ENCODE measurements at places on chromosomes 13 and 19.

GRCh38 chr13:33015791-33016323 lies 366 bp upstream of the KL start:
- no peak for DNase-seq

GRCh38 chr19:35087393-35087792 lies 28.2 kb upstream of the FXYD3 start:
- no peak for DNase-seq

DNA sequence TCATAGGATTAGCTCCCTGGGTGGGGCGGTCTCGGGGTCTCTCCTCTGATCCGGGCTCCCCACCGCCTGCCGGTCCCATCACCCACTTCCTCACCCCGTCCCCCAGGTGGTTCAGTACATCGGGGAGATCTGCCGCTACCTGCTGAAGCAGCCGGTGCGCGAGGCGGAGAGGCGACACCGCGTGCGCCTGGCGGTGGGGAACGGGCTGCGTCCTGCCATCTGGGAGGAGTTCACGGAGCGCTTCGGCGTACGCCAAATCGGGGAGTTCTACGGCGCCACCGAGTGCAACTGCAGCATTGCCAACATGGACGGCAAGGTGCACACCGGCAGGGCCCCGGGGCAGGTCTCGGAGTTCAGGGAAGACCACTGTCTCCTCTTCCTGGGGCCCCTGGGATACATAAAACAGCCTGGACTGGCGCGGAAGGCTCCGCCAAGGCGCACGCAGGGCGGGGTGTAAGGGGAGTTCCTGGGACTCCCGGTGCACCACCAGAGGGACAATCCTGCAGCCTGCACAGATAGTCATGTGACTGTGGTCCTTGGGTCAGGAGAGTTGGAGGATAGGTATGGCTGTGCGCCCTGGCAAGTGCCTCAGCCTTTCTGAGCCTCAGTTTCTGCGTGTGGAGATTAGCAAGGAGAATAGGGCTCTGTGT lies 14.2 kb upstream of the PGLS start:
- no peak for DNase-seq

- no peak for DNase-seq
Measured at GRCh38 chr19:54430306-54431254, 15.3 kb downstream of the TTYH1 start.

GRCh38 chr13:84702174-84702573 lies 819.9 kb upstream of the SLITRK1 start:
- DNase-seq = no peak

GRCh38 chr13:39767791-39768517 lies 112.5 kb downstream of the COG6 start:
- DNase-seq = no peak

DNA sequence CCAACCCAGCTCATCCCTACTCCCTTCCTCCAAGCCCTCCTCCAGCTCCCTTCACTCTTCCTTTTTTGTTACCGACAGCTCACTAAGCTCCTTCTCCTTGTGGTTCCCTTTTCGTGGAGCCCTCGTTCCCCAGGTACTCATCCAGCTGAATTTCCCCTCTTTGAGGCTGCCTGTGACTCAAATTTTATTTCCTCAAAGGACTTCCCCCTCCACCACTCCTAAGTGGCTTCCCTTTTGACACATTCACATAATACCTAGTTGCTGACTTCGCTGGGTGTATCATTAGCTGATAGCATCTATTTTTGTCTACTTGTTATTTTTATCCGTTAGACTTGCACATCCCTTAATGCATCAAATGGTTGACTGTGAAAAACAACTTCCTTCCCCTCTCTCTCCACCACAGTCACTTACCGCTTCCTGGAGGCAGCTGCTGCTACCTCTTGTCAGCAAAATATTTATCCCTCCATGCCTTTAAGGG lies 14.5 kb downstream of the FFAR2 start:
- no peak for DNase-seq

DNA sequence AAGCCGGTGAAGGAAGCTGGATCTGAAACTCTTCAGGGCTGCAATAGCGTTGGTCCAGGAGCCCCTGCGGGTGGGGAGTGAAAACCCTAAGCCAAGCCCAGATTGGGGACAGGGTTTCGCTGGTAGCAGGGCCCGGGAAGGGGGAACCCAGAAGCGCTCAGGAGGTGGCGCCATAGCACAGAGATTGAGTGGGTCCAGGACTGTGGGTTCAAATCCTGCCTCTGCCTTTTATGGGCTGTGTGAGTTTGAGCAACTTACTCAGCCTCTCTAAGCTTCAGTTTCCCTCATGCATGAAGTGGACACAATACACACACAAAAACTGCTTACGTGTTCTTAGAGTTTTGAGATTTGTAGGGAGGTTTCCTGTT lies 8.3 kb upstream of the SYCN start:
- DNase-seq = no peak

DNA sequence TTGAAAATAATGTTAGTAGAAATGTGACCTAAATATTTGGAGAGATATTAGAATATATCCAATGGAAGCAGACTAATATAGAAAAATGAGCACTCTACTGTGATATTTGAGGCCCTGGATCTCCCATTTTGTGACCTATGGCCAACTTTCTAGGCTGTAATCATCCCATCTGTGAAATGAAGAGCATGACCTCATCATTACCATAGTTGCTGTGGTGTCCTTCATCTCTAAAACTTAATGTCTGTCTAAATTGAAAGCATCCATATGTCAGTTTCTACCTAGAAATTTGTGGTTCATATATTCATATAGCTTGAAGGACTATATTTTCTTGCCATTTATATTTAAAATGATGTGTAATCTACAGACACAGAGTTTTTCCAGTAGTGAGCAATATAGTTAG lies 41.6 kb downstream of the PAN3 start:
- DNase-seq = no peak

DNA sequence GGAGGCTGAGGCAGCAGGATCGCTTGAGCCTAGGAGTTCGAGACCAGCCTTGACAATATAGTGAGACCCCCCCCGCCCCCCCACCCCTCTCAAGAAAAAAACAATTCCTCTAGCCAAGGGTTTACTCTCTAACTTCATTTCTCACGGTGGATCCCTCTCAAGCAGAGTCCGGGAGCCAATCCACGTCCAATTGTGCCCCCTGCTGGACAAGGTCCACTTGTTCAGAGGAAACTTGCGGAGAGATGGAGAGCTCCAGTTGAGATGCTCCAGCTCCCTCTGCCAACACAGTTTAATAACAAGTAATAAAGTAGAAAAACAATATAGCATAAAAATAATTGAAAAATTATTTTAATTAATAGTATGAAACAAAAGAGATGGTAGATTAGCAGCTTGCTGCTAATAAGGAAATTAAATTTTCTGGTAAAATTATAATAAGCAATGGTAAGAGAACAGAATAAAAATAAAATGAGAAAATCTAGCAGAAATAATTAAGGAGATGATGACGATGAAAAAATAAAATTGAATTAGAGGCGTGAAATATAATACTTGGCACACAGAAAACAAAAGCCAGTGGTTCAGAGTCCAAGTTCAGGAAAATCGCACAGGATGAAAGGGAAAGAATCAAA lies 14.5 kb upstream of the SIGLEC14 start:
- peak; percentile 61 for DNase-seq

DNA sequence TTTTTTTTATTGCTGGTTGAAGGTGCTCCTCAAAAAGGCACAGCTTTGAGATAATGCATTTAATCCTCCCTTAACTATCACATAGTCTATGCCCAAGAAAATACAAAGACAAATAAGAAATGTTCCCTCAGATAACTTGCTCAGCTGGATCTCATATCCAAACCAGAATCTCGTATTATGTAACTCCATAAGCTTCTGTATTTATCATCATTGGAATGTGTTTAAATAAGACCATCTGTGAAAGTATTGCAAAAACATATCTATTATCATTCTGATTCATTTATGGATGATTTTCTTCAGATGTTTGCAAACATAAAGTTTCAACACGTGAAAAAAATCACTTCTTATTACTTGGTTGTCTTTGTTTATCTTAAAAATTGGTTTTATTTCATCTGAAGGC lies 190.9 kb downstream of the IRS2 start:
- DNase-seq = no peak
